ENCODE measurements at places on chromosomes 4 and X. TPM values are rescaled to one million over a fixed set of nuclear protein-coding genes. Genes with fewer than 3 reads are reported as not detected.
A peak's percentile ranks its signal among the peaks of the same experiment; 100 is the strongest.

The NDNF gene
- total RNA-seq = 2.1 TPM

DNA sequence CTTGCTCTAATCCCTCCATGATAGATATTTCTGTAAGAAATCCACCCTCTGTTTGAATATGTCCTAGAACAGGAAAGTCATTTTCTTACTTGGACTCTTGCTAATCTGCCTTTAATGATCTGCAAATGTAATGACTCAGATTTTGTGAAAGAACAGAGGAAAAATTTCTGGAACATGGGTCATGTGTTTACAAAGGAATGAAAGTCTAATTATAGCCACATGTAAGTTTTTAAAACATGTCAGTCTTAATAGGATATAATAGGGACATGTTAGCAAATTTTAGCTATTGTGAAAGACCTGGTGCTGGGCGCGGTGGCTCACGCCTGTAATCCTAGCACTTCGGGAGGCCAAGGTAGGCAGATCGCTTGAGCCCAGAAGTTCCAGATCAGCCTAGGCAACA lies 47.6 kb downstream of the GRK4 start:
- H3K4me1 ChIP-seq = no peaks in the 10 kb centered on the region
- no peak for DNase-seq
- H3K4me3 ChIP-seq = no peak overlapping the region

DNA sequence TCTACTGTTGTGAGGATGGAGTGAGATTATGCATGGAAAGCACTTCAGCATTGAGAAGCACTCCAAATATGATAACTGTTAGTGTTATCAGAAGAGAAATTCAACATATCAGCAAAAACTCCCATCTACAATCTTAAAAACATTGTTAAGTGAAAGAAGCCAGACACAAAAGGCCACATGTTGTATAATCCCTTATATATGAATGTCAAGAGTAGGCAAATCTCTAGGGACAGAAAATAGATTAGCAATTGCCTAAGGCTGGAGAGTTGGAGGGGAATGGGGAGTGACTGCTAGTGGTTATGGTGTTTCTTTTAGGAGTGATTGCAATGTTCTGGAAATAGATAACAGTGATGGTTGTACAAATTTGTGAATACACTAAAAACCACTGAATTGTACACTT lies 122.5 kb upstream of the LNX1 start:
- H3K27ac ChIP-seq = no peak overlapping the region
- H3K4me3 ChIP-seq = no peak overlapping the region
- DNase-seq = no peak
- no peaks in the 10 kb centered on the region for H3K36me3 ChIP-seq
- no peaks in the 10 kb centered on the region for H3K27me3 ChIP-seq
- no peaks in the 10 kb centered on the region for H3K4me1 ChIP-seq

- H3K36me3 ChIP-seq = no peaks in the 10 kb centered on the region
- no peak for DNase-seq
- H3K4me3 ChIP-seq = no peak overlapping the region
- no peaks in the 10 kb centered on the region for H3K4me1 ChIP-seq
- H3K27me3 ChIP-seq = no peaks in the 10 kb centered on the region
Measured at GRCh38 chrX:117376460-117376859, 740.1 kb downstream of the KLHL13 start.

The IL21 gene
- total RNA-seq = not detected

The EDNRA gene
- 2.2 TPM for total RNA-seq

The ACE2 gene
- 0.30 TPM for total RNA-seq

The CC2D2A gene
- total RNA-seq = 1.8 TPM

DNA sequence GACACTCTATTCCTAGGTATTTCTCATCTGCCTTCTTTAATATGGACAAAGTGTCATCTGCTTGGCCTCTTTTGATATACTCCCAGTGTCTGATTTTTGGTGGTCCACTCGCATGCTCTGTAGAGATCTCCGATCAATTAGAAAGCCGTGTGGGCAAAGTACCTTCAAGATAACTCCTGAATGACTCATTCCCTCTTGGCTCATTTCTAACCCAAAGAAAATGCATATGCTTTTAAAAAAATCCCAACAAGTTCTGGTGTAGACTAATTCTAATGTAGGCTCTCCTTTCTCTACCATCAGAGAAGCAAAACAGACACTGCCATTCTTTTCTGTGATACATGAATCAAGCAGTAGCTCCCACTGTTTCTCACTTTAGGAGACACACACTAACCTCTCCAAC lies 714.9 kb upstream of the ADGRL3 start:
- no peak overlapping the region for H3K4me3 ChIP-seq
- H3K36me3 ChIP-seq = no peaks in the 10 kb centered on the region
- H3K4me1 ChIP-seq = no peaks in the 10 kb centered on the region
- DNase-seq = no peak
- no peak overlapping the region for H3K27ac ChIP-seq

The KLHL4 gene
- 0.25 TPM for total RNA-seq

The SSX7 gene
- not detected for total RNA-seq

DNA sequence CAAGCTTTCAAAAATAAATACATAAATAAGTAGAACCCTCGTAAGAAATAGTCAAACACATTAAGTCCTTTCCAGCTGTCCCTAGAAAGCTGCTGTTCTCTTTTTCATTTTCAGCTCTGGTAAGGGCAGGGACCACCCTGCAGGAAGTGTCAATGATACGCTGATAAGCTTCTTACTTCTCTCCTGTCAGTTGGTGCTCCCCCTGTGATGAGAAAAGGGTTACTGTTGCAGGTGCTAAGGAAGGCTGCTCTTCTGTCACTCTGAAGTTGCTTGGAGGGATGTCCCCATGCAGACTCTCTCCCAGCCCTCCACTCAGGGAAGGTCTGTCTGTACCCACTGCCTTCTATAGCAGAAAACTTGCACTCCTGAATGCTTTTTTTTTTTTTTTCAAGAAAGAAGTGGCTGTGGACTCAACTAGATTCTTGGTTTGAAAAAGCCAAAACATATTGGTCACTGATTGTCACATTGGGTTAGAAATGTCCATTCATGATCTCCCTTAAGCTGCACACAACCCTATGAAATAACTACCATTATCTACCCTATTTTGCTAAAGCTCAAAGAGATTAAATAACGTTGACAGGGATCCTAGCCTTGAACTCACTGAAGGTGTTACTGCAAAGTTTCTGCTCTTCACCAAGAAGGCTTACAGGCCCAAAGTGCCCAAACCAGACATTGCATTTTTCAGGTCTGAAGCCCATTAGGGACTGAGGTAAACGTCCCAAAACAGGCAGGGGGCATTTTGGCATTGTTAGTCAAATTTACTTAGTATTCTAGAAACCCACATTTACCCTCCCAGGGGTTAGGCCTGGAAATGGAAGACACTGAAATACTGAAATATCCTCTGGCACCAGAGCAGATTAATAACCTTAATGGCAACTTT lies 1.2 kb downstream of the CXCL3 start:
- H3K27me3 ChIP-seq = peaks cover 24% of the 10 kb centered on the region
- peak overlapping the region; percentile 71 for H3K4me3 ChIP-seq
- H3K27ac ChIP-seq = no peak overlapping the region
- no peak for DNase-seq
- no peaks in the 10 kb centered on the region for H3K36me3 ChIP-seq

- peaks cover 4% of the 10 kb centered on the region for H3K27me3 ChIP-seq
- no peak for DNase-seq
- no peak overlapping the region for H3K4me3 ChIP-seq
- H3K27ac ChIP-seq = no peak overlapping the region
- no peaks in the 10 kb centered on the region for H3K36me3 ChIP-seq
- H3K4me1 ChIP-seq = no peaks in the 10 kb centered on the region
Measured at GRCh38 chr4:6517171-6517570, 44.8 kb upstream of the PPP2R2C start.

DNA sequence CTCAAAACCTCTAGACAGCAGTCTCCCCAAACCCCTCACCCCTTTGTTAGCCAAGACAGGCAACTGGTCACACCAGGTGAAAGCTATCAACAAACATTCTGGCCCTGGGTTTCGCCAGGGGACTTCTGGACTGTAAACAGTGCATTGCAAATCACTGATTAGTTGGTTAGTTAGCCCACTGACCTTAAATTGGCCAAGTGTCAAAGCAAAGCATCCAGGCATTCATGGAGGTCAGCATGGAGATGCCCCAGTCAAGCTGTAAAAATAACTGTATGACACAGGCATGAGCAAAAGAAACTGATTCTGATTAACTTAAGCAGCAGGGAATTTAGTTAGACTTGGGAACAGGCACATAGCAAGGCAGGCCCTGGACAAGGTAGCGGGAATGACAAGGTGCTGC lies 156.0 kb upstream of the TTC29 start:
- H3K4me3 ChIP-seq = no peak overlapping the region
- H3K36me3 ChIP-seq = no peaks in the 10 kb centered on the region
- peaks cover 6% of the 10 kb centered on the region for H3K4me1 ChIP-seq
- no peak for DNase-seq
- no peaks in the 10 kb centered on the region for H3K27me3 ChIP-seq

DNA sequence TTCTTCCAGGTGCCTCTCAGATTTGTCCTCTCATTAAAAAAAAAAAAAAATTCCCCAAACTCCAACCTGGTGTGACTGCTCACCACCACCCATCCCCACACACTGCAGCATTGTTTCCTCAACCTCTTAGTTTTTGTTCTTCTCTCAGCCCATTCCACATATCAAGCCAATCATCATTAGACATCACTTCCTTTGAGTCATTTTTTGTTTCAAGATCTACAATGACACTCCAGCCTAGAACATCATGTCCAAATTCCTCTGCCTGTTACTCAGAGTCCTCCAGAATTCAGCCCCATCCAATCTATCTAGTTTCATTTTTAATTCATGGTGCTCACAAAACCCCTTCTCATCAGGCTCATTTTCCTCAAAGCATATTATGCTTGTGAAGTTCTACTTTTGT lies 262.5 kb upstream of the TEX13A start:
- no peak for DNase-seq
- no peak overlapping the region for H3K27ac ChIP-seq
- no peaks in the 10 kb centered on the region for H3K27me3 ChIP-seq
- H3K4me3 ChIP-seq = no peak overlapping the region
- H3K36me3 ChIP-seq = no peaks in the 10 kb centered on the region

- H3K4me1 ChIP-seq = no peaks in the 10 kb centered on the region
- no peak for DNase-seq
- no peak overlapping the region for H3K4me3 ChIP-seq
- no peaks in the 10 kb centered on the region for H3K36me3 ChIP-seq
Measured at GRCh38 chrX:103797691-103798090, 21.1 kb downstream of the PLP1 start.

The GAGE12J gene
- not detected for total RNA-seq

GRCh38 chr4:142500966-142501365 lies 345.1 kb downstream of the INPP4B start:
- H3K36me3 ChIP-seq = no peaks in the 10 kb centered on the region
- no peaks in the 10 kb centered on the region for H3K4me1 ChIP-seq
- DNase-seq = no peak
- no peaks in the 10 kb centered on the region for H3K27me3 ChIP-seq
- H3K27ac ChIP-seq = no peak overlapping the region

GRCh38 chrX:47568656-47569295 lies 7.8 kb downstream of the ARAF start:
- no peak overlapping the region for H3K27ac ChIP-seq
- DNase-seq = no peak
- H3K4me1 ChIP-seq = no peaks in the 10 kb centered on the region

GRCh38 chrX:1595711-1596060 lies 4.3 kb downstream of the AKAP17A start:
- H3K4me3 ChIP-seq = no peak overlapping the region
- peaks cover 73% of the 10 kb centered on the region for H3K36me3 ChIP-seq
- H3K27me3 ChIP-seq = no peaks in the 10 kb centered on the region
- H3K4me1 ChIP-seq = peaks cover 12% of the 10 kb centered on the region

- no peak overlapping the region for H3K4me3 ChIP-seq
- no peaks in the 10 kb centered on the region for H3K27me3 ChIP-seq
- no peak overlapping the region for H3K27ac ChIP-seq
- DNase-seq = peak; percentile 30
- H3K36me3 ChIP-seq = no peaks in the 10 kb centered on the region
- H3K4me1 ChIP-seq = no peaks in the 10 kb centered on the region
Measured at GRCh38 chr4:14254252-14254651, 626.7 kb upstream of the BOD1L1 start.

GRCh38 chr4:37430718-37431416 lies 186.3 kb downstream of the NWD2 start:
- no peak for DNase-seq
- no peaks in the 10 kb centered on the region for H3K36me3 ChIP-seq
- H3K27ac ChIP-seq = no peak overlapping the region
- no peak overlapping the region for H3K4me3 ChIP-seq
- H3K27me3 ChIP-seq = peaks cover 3% of the 10 kb centered on the region
- no peaks in the 10 kb centered on the region for H3K4me1 ChIP-seq

The FGG gene
- not detected for total RNA-seq

The GYPA gene
- total RNA-seq = not detected

GRCh38 chrX:149759824-149760223 lies 14.0 kb upstream of the HSFX1 start:
- no peak for DNase-seq
- no peaks in the 10 kb centered on the region for H3K4me1 ChIP-seq
- no peak overlapping the region for H3K27ac ChIP-seq
- no peak overlapping the region for H3K4me3 ChIP-seq
- H3K27me3 ChIP-seq = peaks cover 5% of the 10 kb centered on the region

DNA sequence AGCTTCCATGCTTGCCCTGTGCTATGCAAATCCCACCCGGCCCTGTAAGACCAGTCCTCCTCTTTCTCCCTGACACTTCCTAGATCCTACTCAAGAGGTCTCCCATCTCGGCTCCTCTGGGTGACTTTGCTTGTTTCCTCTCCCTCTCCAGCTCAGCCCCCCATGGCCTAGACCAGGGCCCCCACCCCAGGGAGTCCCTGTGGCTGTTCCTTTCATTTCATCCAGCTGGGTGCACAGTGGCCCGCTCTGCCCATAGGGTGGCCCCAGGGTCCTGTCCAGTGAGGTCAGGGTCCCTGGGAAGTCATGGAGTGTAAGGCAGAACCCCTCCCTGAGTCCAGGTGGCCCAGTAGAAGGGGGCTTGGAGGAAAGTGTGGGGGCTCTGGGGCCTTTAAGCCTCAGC lies 52.3 kb upstream of the NKX1-1 start:
- no peak overlapping the region for H3K27ac ChIP-seq
- no peaks in the 10 kb centered on the region for H3K4me1 ChIP-seq
- H3K27me3 ChIP-seq = peaks cover 42% of the 10 kb centered on the region
- H3K4me3 ChIP-seq = no peak overlapping the region
- H3K36me3 ChIP-seq = no peaks in the 10 kb centered on the region

DNA sequence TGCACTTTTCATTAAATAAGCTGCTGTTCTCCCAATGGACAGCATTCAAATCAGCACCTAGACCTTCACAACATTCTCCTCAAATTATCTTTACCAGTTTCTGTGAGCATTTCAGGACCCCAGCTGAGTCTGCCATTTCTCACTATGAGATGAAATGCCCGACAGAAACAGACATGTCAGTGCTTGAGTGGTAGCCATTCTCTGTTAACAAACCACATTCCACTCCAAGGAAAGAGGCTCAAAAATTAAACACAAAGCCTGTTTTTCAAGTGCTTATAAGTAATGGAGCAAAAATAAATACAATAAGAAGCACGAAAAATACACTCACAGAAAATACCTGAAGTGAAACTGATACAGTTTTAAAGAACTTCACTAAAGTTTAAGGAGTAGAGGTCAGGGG lies 320.2 kb upstream of the PRPS2 start:
- no peaks in the 10 kb centered on the region for H3K27me3 ChIP-seq
- no peaks in the 10 kb centered on the region for H3K36me3 ChIP-seq
- no peak overlapping the region for H3K4me3 ChIP-seq
- no peak overlapping the region for H3K27ac ChIP-seq
- H3K4me1 ChIP-seq = no peaks in the 10 kb centered on the region

- H3K4me3 ChIP-seq = no peak overlapping the region
- H3K36me3 ChIP-seq = no peaks in the 10 kb centered on the region
- H3K4me1 ChIP-seq = no peaks in the 10 kb centered on the region
- no peak overlapping the region for H3K27ac ChIP-seq
Measured at GRCh38 chrX:20913760-20914159, 460.5 kb upstream of the CNKSR2 start.

The FAT4 gene
- 3.4 TPM for total RNA-seq

The CT83 gene
- total RNA-seq = not detected

GRCh38 chr4:98997166-98997565 lies 1.6 kb downstream of the METAP1 start:
- no peak for DNase-seq
- no peak overlapping the region for H3K4me3 ChIP-seq
- H3K4me1 ChIP-seq = peaks cover 17% of the 10 kb centered on the region
- H3K27ac ChIP-seq = peak overlapping the region; percentile 94

All from psoas muscle (tissue), 8 donors.